G401 (cell line): ENCODE measurements at places on chromosomes 4 and X. TPM values are rescaled to one million over a fixed set of nuclear protein-coding genes. Genes with fewer than 3 reads are reported as not detected.

DNA sequence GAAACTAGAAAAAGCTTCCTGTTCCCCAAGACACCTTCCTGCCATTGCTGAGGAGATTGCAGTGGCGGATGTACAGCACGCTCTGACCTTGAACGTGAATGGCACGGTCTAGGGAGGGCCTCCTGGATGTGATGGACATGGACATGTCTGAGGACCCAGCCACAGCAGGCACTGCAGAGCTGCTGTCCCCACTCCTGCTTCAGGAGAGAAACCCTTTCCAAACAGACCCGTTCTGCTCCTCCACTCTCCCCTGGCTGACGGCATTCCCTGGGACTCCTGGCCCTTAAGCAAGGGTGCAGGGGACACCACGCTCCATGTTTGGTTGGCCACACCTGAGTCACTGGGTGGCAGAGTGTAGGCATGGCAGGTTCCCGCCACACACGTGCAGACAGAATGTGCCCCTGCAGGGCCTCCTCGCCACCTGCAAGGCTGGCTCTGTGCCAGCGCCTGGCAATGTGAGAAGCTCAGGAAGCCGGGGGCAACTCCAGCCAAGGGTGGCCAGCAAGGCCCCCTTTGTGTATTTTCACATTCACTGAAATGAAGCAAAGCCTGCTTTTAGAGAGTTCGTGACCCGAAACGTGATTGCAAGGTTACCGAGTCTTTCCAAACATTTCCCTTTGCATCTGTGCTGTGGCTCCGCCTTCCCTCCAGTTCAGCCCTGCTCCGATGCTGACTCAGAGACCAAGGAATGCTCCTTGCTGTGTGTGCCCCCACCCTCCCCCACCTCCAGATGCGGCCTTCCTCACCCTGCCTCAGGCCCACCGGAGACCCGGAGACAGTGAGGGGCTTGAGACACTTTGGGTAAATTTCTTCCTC is 46.1 kb downstream of the HTRA3 start:
- DNase-seq: peak; percentile 33

DNA sequence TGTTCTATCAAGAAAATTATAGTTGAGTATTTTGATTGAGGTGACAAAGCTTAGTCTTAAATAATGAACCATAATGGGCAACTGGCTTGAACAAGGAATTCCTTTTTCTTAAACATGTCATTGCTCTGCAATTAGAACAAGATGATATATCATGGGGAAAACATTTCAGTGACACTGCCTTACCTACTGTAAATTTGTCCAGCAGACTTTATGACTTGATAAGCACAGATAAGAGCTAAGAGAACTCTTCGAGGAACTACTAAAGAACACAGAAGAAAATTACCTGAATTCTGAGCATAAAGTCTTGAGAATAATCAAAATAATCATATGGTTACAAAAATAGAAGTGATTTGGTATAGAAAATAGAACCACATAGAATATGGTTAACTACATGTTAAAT is 257.8 kb downstream of the PDHA2 start:
- no peak for DNase-seq

The IL3RA gene
- total RNA-seq: not detected in 2 replicates

The MAGEB17 gene
- total RNA-seq: not detected in 2 replicates

- DNase-seq: no peak
Observed at GRCh38 chr4:21203416-21203815, 503.2 kb downstream of the PACRGL start.

GRCh38 chr4:103156106-103156505 is 42.0 kb downstream of the CENPE start:
- DNase-seq: no peak
